Inflammatory macrophage treated with lipopolysaccharide for 1 hour (primary cell): ENCODE measurements at places on chromosomes 6 and 20.

DNA sequence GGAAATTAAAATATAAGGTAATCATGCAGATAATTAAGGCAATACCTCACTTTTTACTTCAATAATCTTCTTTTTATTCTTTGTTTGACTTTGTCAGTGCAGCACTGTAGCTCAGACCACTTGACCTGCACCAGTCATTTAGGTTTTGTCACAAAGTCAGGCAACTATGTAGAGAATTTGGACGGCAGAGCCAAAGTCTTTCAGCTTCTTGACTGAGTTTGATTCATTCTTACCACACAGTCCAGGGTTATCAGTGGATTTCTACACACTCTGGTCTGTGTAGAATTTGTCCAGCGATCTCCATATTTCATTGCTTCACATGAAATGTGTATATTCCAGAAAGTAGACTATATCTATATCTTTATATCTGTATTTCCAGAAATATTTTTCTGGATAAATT, 107.3 kb downstream of the TFAP2B start:
- DNase-seq: no peak

GRCh38 chr6:139109558-139109957, 25.3 kb upstream of the HECA start:
- no peak for DNase-seq

- DNase-seq: no peak
Measured at GRCh38 chr20:35870541-35871258, 83.6 kb downstream of the SCAND1 start.

DNA sequence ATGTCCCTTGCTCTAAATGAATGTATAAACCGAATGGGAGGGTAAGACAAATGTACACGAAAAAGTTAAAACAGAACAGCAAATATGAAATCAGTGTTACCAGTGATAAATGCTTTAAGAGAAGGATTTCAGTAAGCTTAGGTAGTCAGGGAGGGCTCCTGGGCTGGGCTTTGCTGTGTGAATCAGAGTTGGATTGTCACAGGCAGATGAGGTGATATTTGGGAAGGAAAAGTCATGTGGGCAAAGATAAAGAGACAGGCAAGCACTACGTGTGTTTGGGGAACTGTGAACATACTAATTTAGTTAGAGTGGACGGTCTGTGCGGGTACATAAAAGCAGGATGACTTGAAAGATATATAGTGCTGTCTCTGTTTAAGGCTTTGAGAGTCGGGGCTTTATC, 114.8 kb downstream of the CRYBG1 start:
- DNase-seq: no peak

DNA sequence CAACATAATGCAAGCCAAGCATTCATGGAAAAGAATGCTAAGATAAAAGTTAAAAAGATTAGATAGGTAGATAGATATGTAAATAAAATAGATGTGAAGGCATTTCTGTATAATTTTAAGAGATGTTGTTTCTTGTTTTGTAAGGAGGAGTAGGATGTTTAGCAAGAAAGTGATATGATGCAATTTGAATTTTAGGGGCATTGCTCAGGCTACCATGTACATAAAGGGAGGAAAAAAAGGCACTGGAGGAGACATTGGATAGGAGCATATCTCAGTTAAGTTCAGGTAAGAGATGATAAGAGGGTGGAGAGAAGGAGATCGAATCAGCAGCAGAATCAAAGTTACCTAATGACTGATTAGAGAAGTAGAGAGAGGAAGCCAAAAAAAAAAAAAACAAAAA, 194.7 kb downstream of the TENT5A start:
- DNase-seq: no peak
